Muscle of back (tissue), 13 donors: ENCODE measurements at places on chromosomes 11 and 22.

DNA sequence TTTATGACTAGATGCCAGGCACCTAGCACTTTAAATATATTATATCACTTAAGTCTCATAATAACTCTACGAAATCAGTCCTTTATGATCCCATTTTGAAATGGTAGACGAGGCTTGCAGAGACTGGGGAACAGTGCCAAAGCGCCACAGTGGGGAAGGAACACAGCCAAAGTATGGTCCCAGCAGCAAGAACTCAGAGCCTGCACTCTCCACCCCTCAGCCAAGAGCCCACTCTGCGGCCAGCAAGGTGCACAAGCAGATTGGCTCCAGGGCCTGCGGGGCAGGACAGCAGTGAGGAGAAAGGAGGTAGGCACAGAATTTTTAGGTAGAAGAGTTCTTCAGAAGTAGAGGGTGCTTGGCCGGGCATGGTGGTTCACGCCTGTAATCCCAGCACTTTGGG, 61.4 kb downstream of the NRXN2 start:
- DNase-seq: no peak

DNA sequence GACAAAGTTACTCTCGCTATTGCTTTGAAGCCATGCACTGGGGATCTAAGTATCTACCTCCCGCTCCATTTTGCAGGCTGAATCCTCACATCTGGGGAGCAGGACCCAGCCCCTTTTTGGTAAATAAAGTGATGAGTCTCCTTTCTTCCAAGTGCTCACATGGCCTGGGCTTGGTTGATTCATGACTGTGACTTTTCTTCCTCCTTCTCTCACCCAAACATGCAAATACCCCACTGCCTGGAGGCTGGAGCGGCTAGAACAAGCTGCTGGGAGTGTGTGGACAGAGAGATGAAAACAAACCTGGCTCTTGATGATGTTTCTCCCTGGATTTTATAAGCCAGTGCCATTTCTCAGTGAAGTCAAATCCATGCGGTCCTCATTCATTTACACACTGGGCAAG, 72.7 kb downstream of the TRIM29 start:
- no peak for DNase-seq

- peak; percentile 44 for DNase-seq
Observed at GRCh38 chr11:129295746-129296145, 79.9 kb upstream of the BARX2 start.

DNA sequence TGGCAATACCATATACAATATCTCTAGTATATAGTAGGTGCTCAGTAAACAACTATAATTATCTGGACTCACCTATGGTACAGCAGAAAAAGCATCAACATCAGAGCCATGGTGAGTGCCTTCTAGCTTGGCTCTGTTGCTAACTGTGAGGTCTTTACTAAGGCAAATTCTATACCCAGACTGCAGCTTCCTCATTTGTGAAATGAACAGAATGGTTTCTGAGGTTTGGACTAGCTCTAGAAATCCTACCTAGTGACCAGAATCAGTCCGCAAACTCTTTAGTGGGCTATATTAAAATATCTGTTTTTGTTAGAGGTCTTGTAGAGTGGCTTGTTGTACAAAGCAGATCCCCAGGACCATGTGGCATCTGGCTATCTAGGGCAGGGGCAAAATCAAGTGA, 3.7 kb downstream of the MS4A1 start:
- no peak for DNase-seq

DNA sequence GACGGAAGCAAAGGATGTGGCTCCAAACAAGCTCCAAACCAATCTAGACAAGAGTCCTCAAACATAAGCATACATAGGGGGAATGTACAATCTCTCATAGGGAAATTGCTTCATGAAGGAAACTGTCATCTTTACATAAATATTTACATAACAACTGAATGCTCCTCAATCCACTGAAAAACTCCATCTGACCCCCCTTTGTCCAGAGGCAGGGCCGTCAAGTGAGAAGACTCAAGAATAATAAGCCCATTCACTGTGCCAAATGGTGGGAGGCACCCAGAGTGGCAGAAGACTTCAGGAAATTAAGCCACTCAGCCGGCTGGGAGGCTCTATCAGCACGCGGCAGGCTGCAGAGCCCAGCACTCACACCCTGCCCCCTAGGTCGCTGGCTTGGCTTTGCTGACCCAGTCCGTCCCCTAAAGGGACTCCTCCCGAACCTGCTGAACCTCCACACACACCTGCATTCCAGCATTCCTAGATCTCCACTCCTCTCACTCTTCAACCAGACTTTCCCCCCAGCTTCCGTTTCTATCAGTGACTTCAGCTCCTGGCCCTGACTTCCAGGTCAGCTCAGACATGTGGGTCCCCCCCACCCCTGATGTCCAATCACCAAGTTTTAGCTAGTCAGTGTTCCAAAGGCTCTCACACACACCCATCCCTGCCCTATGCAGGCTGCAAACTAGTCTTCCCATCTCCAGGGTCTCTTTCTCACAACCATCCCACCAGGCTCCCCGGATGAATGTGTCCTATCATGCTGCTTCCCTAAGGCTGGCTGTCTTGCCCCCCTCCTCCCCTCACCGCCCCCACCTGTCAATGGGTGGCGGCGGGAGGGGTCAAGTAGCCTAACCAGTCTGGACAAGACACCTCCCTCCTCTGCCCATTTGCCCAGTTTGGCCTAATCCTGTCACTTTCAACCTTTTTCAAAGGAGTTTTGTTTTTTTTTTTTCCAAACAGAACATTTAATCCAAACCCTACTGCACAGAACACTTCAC, 11.3 kb downstream of the VPS37C start:
- no peak for DNase-seq

GRCh38 chr22:49371325-49372110, 456.2 kb downstream of the BRD1 start:
- no peak for DNase-seq

- DNase-seq: no peak
Observed at GRCh38 chr22:47112994-47113852, 350.8 kb downstream of the TBC1D22A start.

GRCh38 chr11:63879598-63880402, 37.2 kb downstream of the RCOR2 start:
- no peak for DNase-seq

DNA sequence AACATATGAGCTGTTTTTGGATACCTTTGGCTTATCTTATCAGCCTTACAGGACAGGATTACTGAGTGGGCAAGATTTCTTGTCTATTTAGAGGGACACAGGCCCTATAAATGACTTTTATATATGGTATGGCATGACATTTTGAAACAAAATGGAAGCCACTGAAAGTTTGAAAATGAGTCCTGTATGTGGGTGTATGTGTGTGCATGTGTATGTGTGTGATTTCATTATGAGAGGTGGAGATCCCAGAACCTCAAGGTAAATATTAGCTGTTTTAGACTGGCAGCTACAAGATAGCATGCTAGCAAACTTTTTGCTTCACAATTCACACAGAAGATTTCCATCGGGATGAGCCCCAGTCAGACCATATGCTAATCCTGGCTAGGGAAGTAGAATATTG, 970.5 kb upstream of the CCDC90B start:
- no peak for DNase-seq

- DNase-seq: no peak
Observed at GRCh38 chr11:126345759-126346585, 9.5 kb upstream of the ST3GAL4 start.

GRCh38 chr11:107864591-107864990, 6.0 kb upstream of the SLC35F2 start:
- no peak for DNase-seq

- no peak for DNase-seq
Observed at GRCh38 chr11:93160808-93161207, 37.0 kb downstream of the SLC36A4 start.

DNA sequence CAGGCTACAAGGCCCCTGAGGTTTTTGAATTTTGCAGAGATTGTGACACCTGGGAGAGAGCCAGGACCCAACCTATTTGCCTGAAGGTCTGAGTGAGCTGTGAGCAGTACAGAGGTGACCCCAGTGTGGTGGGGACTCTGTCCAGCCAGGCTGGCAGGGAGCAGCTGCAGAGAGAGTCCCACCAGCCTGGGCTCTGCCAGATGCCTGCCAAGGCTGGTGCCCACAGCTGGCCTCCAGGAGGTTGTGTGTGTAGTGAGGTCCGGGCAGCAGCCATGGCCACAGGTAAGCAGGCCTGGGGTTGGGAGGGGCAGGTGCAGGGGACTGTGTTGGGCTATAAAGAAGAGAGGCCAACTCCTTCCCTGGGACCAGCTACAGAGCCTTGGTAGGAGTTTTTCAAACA, 144.8 kb downstream of the CRYBB2 start:
- no peak for DNase-seq

- no peak for DNase-seq
Observed at GRCh38 chr11:113828191-113828590, 47.2 kb downstream of the USP28 start.

DNA sequence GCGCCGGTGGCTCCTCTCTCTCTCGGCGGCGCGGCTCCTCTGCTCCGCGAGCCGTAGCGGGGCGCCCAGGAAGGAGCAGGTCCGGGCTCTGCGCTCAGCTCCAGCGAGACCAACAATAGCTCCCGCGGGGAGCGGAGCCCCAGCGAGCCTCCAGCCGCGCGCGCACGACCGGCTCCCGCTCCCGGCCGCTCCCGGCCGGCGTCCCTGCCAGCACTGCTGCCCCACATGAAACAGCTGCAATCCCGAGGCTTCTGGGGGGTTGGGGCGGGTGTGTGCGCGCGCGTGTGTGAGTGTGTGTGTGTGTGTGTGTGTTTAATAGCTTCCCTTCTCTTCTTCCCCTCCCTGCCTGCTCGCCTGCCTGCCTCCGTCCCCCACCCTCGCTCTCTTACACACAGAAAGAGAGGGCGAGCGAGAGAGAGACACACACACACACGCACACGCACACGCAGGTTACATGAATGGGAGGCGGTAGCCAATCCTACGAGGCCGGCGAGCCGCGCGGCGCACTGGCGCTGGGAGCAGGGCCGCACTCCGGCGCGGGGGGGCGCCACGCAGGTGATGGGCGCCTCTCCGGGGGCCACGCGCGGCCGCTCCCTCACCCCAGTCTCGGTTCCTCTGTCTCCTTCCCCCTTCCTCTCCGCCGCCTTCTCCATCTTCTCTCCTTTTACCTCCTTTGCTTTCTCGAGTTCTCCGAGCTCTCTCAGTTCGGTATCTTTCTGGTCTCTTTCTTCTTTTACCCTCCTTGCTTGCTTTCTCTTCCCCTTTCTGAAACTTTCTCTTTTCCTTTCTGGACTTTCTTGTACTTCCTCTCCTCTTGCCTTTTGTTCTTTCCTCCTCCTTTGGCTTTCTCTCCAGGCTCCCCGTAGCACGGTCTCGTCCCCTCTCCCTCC, at the start of gene TENM4:
TSS of gene TENM4 (minus strand) at position 460 of the 890 bp plus-strand sequence. CDS start 371,086 bp downstream, outside the sequence.
- peak; percentile 78 for DNase-seq

DNA sequence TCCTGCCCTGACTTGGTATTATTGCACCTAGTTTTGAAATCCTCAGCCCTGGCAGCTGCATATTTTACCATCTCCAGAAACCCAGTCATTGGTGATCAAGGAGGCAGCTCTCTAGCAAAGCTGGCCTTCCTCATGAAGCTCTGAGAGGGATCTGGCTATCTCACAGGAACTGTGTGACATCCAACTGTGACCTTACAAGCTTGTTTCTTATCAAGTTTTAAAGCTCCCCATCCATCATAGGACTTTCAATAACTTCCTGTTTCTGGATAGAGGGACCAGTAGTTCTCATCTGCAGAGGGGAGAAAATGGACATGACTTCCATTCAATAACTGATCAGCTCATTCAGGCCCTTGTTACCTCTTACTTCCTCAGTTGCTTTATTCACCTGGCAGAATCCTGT, 18.2 kb downstream of the CALCA start:
- DNase-seq: no peak

DNA sequence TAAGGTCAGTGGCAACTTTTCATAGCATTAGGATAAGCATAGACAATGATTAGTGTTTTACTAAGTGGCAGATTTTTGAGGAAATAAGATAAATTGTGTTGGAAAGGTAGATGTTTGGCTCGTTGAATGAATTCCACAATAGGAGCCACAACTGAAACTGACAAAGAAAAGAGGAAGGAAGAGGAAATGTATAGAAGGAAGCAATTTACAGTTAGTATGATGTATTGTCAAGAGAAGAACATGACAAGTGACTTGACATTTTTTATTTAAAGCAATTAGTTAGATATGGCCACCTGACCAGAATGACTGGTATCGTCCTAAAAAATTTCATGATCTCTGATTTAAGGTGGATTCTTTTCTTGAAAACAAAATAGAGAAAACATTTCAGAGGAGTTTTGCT, 3.1 kb upstream of the RAG2 start:
- DNase-seq: no peak

DNA sequence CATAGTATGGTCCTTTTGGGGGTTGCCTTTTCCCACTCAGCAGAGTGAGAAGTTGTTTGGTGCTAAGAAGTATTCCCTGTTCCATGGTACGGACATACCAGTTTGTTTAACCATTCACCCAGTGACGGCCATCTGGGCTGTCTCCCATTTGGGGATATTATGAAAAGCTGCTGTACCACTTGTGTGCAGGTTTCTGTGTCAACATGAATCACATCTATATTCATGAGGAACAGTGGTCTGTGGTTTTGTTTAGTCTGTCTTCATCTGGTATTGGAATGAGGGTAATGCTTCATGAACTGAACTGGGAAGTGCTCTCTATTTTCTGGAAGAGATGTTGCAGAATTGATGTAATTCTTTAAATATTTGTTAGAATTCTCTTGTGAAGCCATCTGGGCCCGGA, 89.5 kb downstream of the TRMU start:
- peak; percentile 30 for DNase-seq

DNA sequence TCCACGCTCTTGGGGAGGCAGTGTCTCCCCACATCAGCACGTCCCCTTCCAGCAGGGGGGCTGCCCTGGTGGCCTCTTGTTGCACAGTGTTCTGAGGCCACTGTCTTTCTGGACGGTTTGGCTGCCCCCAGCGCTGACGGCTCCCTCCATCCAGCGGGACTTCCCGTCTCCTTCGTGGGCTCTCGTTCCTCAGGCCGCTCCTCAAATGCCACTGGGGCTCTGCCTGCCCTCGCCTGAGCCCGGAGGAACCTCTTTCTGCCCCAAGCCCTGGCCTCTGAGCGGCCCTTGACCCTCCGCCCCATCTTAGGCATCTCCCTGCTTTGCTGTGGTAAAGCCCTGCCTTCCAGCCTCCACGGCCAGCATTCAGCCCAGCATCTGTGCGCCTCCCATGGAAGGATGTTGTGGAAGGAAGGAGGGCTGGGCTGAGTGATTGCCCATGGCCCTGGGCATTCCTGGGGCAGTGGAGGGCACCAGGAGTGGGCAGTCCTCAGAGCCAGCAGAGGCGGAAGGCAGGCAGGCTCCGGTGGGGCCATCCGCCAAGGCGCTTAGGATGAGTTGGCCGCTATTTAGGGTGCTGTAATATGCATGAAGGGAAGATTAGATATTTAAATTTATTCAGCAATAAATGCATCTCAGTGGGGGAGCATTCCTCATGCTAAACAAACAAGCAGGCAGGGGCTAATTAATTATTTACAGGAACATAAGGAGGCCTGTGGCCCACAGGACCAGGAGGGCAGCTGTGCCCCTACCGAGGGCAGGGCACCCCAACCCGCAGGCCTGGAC, 17.8 kb downstream of the OTUB1 start:
- DNase-seq: no peak

GRCh38 chr11:111362887-111363411, 16.1 kb downstream of the POU2AF1 start:
- DNase-seq: no peak

DNA sequence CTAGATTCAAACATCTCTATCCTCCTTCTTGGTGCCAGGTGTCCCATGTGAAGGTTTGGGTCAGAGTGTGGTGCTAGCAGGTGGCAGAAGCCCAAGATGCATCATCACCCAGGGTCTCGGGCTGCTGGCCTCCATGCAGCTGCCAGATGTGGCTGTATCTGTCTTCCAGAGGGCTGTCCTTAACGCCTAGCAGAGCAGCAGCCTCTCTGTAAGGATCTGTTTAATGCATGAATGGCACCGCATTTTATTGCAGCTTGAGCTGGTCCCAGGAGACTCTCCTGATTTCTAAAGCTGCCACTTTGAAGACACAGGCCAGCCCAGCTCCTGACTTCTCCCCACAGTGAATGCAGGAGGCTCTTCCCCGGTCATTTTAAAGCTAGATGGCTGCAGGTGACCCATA, 26.3 kb downstream of the SLC1A2 start:
- DNase-seq: no peak
